Activated CD4-positive, alpha-beta T cell treated with anti-CD3 and anti-CD28 coated beads, Interleukin-2, amount 50 U/mL, for 4 hours (primary cell): ENCODE measurements at places on chromosomes 12 and 14.
A peak's percentile ranks its signal among the peaks of the same experiment; 100 is the strongest.

DNA sequence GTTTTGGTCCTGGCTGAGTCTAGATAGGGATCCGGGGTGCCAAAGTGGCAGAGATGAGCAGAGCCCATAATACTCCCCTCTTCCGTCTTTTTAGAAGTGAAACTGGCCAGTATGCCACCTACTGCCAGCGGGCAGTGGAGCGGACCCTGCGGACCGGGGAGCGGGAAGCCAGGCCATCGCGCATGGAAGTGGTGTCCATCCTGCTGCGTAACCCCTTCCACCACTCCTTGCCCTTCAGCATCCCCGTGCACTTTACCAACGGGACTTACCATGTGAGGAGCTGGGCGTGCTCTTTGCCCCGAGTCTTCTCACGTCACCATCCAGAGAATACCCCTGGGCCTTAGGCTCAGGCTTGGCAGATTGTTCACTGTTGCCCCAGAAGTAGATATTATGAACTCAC, 21.0 kb downstream of the PIGH start:
- no peak for DNase-seq

DNA sequence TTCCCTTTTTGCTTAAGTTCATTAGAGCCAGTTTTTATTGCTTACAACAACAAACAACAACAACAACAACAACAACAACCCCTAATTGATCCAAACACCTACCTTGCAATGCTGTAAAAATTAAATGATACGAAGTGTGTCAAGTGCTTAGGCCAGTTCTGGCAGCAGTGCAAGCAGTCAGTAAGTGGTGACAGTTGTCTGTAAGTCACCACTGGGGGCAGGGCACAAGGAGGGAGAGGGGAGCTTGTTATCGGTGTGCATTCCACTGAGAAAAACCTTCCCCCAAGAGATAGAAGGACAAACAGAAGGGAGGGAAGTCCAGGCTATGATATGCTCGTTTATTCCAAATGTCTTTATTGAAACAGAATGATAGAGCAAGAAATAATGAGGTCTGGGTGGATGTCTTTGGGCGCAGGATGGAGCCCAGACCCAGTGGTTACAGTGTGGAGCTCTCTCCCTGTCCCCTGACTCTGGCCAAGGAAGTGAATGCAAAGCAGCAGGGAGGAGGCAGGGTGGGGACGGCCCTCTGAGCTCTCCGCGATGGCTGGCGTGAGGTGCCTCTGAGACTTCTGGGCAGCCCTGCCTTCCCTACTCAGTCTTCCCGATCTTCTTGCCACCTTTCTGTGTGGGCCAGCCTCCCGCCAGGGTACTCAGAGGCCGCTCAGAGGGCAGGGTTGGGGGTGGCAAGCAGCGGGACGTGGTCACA, 6.5 kb downstream of the SLC22A17 start:
- no peak for DNase-seq

DNA sequence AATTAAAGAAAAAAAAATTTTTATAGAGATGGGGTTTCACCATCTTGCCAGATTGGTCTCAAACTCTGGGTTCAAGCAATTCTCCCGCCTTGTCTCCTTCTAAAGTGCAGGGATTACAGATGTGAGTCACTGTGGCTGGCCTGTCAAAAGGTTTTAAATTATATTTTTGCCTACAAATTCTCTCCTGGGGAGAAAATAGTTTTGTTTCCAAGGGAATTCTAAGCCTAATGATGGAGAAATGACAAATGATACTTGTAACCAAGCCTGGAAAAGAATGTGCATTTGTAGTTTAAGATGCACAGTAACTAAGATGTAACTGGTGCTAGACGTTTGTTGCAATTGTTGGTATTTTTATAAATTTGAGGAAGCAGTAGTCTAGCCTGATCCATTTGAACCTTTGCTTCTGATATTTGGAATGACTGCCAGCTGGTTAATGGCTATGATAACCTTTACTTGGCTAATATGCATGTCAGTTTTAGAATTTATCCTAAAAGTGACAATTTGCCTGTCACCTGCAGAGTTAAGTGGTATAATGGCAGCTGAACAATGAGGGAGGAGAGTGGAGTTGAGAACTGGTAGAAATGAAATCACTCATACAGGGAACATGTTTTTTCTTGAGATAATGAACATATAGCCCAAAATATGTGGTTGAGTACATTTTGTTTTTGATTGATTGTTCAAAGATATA, 148.0 kb downstream of the FUT8 start:
- no peak for DNase-seq

- no peak for DNase-seq
Observed at GRCh38 chr14:72606879-72607278, 287.0 kb downstream of the DPF3 start.

- DNase-seq, result no peak
Observed at GRCh38 chr12:15274561-15274967, 47.7 kb upstream of the PTPRO start.

- no peak for DNase-seq
Observed at GRCh38 chr12:54371328-54372112, 7.2 kb upstream of the GPR84 start.

DNA sequence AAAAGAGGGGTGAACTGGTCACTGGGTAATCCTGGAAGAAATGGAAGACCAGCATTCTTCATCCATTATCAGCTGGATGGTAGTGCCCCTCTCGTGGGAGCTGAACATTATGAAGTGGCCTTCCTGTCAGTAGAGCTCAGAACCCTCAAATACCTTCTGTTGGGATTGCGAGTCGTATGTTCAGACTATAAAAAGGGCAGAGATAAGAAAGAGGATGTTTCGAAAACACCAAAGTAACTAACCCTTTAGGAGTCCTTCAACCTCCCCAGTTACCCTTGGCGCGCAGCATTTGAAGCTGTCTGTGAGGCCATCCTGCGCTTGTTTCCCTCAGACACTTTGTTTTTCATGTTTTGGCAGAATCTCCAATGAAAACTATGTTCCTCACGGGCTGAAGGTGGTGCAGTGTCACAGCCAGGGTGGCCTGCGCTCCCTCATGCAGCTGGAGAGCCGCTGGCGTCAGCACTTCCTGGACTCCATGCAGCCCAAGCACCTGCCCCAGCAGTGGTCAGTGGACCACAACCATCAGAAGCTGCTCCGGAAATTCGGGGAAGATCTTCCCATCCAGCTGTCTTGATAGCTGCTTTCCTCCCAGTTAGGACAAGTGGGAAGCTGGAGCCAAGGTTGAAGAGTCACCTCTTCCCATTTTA, 19.3 kb upstream of the GALNT16 start:
- DNase-seq, result no peak

DNA sequence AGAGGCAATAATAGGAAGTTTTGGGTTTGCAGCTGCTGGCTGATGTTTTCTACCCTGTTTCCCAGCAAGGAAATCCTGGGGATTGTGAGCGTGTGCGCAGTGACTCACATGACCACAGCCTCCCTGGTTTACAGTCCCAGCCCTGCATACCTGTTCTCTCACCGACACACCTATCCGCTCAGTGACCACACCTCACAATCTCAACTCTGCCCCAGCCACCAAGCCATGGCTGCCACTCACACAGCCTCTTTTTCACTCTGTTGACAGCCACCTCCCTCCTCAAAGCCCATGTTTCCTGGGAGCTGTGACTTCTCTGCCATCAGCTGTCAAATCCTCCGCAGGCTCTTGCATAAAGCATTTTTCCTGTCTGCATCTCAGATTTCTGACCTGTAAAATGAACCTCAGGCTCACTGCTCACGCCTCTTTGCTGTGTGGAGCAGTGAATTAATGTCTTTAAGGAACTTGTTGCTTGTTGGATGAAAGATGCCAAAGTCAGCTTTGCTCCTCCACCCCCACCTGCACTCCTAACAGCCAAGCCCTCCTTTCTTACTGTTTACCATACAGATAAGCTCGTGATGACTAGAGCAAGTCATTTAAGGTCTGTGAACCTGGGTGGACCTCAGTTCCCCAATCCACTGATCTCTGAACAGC, 43.5 kb downstream of the B4GALNT3 start:
- DNase-seq, result no peak

DNA sequence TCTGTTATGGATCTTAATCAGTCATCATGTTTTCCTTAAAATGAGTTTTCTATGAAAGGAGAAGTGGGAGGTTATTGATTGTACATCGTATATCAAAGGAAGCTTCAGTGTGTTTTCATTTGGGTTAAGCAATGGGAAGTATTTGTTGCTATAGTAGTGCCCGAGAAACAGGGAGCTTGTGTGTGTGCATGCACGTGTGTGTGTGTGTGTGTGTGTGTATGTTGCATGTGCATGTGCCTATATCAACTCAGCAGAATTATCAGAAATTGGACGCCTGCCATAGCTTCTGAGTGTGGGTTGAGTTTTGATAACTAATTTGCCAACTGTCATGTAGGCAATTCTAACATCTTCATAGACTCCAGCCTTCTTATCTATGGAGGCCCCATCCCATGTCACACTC, 246.1 kb upstream of the CRY1 start:
- no peak for DNase-seq

DNA sequence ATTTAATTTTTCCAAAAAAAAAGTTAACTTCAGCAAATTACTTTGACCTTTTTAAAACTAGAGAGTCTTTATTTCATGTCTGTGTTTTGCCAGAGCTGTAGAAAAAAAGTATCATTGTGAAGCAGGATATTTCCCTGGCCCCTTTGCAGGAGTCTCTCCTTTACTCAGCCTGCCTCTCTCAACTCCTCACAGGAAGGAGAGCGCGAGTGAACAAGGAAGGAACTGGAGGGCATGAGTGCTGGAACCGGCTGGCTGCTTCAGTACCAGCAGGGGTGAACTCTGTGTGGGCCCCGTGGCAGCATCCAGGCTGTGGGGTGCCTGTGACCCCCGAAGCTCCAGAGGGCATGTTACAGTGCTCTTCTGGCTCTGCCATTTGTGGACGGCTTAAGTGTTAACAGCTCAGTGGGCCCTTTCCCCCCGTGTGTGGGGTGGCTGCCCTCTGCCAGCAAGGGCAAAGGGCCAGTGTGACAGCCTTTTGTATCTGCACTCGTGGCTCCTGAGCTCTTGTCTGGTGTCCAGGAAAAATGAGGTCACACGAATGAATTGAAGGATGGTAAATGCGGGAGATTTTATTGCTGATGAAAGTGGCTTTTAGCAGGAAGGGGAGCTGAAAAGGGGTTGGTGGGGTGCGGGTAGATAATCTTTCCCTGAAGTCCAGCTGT, 76.6 kb upstream of the KCNH3 start:
- no peak for DNase-seq

DNA sequence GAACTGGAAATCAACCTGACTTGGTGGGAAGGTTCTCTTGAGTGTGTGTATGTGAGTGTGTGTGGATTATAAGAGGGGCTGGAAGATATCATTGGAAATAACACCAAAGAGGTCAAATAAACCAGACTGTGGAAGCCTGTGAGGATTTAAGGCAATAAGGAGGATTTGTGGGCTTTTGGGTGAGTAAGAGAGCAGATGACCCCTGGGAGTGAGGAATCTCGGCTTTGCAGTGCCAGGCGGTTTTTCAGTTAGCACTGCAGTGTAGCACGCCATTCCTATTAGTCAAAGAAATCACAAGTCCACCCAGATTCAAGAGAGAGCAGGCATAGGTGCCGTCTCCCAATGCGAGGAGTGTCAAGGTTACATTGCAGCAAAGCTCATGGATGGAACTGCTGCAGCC, 63.3 kb downstream of the CALM1 start:
- no peak for DNase-seq

GRCh38 chr12:53344824-53345485, 8.8 kb upstream of the SP7 start:
- peak; percentile 65 for DNase-seq

GRCh38 chr12:100381379-100381778, 24.5 kb downstream of the SLC17A8 start:
- DNase-seq, result no peak

DNA sequence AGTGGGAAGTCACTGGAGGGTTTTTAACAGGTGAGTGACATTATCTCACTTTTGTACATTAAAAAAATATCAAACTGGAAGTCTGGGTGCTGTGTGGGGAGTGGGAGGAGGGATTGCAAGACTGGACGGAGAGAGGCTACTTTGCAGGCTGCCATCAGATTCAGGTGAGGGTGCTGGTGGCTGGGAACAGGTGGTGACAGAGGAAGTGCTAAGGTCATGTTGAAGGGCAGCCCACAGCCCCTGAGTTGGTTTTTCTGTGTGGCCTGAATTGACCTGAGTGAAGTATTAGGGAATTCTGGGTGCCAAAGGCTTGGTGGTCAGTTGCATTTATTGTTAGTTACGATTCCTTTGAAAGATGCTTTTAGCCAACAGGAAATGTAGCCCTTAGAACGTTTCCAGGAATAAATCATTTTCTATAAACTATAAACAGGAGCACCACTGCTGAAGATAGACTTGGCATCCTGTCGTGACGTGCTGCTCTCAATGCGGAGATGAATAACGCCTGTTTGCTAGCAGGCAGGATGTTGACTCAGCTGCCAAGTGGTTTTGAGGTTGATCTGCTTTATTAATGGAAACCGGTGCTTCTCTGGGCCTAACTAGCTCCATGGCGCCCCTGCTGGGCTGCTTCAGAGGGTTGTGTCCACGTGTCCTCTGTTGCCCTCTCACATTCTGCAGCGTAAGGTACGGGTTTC, 707.5 kb upstream of the TMEM132C start:
- peak; percentile 17 for DNase-seq

- DNase-seq, result no peak
Observed at GRCh38 chr12:76674669-76675315, 89.1 kb upstream of the ZDHHC17 start.

- no peak for DNase-seq
Observed at GRCh38 chr12:131093971-131094830, 140.5 kb downstream of the ADGRD1 start.

DNA sequence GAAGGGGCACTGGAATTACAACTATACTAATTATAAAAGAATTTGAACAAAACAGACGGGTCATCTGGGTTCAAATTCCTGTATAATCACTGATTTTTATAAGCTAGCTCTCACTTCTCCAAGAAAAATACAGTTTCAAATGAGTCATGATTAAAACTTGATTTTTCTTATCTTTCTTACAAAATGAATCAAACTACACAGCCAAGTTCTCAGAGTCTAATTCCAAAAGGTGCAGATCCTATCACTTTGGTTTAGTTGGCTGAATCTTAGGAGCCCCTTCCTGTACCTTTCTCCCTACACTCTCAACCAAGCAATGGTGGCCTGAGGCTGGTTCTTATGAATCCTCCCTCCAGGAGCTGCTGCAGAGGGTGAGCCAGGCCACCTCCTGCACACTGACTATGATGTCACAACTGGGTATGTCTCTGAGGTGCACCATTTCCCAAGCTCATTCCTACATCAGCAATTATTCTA, 43.8 kb upstream of the BMP4 start:
- no peak for DNase-seq

DNA sequence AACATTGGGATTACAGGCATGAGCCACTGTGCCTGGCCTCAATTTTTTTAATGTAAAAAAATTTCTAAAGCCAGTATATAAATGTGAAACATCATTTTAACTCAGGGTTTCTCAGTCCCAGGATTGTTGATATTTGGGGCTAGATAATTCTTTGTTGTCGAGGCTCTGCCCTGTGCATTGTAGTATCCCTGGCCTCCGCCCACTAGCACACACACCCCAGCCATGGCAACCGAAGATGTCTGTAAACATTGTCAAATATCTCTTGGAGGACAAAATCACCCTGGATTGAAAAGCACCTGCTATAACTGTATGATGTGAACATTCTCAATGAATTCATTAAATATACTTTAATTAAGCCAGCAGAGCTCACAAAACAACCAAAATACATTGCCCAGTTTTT, 8.4 kb upstream of the CIT start:
- no peak for DNase-seq
